ENCODE measurements at places on chromosomes 5 and 9.

GRCh38 chr5:119319401-119319800 lies 36.4 kb upstream of the TNFAIP8 start:
- no peak for DNase-seq

- peak; percentile 11 for DNase-seq
Measured at GRCh38 chr9:126411225-126411947, 84.8 kb downstream of the MVB12B start.

DNA sequence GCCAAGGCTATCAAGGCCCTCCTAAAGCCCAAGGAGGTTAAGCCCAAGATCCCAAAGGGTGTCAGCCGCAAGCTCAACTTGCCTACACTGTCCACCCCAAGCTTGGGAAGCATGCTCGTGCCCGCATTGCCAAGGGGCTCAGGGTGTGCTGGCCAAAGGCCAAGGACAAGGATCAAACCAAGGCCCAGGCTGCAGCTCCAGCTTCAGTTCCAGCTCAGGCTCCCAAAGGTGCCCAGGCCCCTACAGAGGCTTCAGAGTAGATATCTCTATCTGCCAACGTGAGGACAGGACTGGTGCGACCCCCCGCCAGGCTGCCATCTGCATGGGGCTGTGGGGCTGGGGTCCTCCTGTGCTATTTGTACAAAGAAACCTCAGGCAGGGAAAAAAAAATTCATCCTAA lies 3.3 kb downstream of the HOMER1 start:
- DNase-seq = no peak

- DNase-seq = no peak
Measured at GRCh38 chr9:131397100-131397790, 3.4 kb downstream of the PRRC2B start.

GRCh38 chr9:104779946-104780535 lies 16.1 kb downstream of the NIPSNAP3B start:
- DNase-seq = no peak

DNA sequence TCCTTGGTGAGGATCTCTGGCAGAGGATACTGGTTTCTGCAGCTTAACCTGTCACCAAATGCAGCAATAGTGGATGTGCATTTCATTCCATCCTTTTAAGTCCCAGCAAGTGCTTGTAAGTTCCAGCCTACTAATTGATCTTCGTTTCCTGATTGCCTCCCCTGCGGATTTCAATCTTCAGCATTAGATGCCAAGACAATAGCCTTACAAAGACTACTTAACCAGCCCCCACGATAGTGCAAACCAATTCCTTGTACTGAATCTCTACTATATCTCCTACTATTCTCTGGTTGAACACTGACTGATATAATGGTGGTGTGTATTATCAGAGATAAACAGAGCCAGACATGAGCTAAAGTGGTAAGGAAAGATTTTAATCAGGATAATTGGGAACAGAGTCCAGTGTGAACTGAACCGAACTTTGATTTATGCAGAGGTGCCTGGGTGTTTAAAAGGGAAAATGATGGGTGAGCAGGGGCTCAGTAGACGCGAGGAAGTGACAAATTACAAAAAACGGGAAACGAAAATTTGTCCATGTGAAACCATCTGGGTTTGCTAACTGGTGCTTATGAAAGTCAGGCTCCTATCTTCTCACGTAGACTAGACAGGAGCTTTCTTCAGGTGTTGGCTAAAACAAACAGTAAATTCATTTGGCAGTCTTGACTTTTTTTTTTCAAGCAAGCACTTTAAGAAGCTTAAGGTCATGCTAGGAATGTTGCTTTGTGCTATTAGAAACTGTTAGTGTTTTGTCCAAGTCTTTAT lies 106.9 kb upstream of the ST8SIA4 start:
- DNase-seq = no peak

GRCh38 chr5:139747583-139748504 lies 47.8 kb upstream of the PSD2 start:
- DNase-seq = no peak

DNA sequence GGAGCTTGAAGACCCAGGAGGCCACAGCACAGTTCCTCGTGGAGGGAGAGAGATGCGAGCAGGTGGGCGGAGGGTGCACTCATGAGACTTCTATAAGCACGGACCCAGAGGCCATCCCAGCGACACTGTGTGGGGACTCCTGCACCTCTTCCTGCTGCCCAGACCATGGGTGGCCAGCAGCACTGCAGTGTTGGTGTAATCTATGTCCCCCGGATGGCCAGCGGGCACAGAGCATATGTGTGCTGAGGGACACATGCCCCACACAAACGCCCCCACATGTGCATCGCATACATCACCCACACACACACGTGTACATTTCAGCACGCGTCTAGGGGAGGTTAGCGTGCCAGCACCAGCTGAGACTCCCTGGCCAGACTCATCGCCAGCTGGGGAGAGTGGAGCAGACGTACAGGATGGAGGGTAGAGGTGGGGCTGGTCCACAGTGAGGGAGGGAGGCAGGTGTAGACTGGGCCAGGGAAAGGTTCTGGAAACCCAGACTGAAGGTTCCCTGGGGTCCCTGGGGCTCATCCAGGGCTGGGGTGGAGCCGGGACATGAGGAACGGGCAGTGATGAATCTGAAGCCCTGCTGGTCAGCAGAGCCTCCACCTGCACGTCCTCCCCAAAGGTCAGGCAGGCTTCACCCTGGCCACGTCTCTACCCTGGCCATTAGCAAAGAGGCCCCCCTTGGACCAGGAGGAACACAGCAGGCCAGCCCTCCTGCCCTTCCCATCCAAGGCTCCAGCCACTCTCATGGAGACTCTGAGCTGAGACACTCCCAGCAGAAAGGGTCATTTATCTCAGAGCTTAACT lies 27.6 kb downstream of the ADAMTS2 start:
- DNase-seq = no peak

DNA sequence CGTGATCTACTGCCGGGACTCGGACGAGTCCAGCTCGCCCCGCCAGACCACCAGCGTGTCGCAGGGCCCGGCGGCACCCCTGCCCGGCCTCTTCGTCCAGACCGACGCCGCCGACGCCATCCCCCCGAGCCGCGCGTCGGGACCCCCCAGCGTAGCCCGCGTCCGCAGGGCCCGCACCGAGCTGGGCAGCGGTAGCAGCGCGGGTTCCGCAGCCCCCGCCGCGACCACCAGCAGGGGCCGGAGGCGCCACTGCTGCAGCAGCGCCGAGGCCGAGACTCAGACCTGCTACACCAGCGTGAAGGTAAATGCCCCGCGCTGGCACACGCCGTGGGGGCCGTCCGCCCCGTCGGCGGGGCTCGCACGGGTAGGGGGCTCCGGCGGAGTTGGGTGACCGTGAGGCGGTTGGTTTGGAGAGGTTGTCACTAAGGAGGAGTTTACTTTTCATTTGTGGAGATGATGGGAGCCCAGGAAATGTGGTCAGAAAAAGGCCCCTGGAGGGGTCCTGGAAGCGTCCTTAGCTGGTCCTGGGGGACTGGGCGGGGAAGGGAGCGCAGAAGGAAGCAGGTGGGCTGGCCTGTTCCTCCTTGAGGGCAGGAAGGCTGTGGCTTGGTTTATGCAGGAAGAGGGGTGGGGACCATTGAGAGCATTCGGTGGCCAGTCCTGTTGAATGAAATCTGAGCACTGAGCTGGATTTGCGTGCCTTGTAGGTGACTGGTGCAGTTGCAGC lies 647 bp downstream of the PDE8B start:
- no peak for DNase-seq

DNA sequence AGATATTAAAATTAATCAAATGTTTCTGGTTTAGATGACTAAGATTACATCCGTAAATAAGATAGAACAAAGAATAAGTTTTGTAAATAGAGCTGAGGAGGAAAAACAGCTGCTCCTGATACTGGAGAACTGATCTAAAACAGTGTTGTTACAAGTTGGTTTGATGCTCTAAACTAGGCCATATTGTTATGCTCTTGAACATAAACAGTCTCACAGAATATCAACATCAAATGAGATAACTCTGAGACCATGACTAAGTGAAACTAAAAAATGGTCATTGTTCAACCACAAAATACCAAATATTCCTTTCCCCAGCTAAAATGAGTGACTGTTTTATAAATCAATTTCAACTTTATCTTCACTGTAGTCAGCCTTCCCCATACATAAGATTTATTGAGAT lies 16.5 kb upstream of the SRFBP1 start:
- DNase-seq = no peak

GRCh38 chr5:138986186-138986800 lies 111.2 kb upstream of the LRRTM2 start:
- no peak for DNase-seq

- DNase-seq = no peak
Measured at GRCh38 chr5:124460642-124461041, 285.8 kb downstream of the ZNF608 start.

GRCh38 chr9:80841888-80842287 lies 847.5 kb downstream of the TLE1 start:
- no peak for DNase-seq

DNA sequence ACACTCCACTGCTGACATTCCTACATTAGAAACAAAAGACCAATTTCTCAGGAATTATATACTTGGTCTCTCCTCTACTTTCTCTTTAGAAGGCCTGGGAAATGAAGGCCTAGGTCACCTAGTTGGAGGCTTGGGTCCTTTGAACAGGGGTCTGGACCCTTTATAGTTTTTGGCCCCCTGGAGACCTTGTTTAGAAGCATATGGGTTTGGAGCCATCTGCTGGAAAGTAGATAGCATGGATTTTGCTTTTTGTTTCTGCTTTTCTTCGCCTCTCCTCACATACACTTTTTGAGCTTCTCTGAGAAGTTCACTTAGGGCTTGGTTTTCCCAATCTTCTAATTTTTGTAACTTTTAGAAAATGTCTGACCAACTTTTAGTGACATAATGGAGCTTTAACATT lies 67.1 kb upstream of the CDK20 start:
- DNase-seq = no peak

DNA sequence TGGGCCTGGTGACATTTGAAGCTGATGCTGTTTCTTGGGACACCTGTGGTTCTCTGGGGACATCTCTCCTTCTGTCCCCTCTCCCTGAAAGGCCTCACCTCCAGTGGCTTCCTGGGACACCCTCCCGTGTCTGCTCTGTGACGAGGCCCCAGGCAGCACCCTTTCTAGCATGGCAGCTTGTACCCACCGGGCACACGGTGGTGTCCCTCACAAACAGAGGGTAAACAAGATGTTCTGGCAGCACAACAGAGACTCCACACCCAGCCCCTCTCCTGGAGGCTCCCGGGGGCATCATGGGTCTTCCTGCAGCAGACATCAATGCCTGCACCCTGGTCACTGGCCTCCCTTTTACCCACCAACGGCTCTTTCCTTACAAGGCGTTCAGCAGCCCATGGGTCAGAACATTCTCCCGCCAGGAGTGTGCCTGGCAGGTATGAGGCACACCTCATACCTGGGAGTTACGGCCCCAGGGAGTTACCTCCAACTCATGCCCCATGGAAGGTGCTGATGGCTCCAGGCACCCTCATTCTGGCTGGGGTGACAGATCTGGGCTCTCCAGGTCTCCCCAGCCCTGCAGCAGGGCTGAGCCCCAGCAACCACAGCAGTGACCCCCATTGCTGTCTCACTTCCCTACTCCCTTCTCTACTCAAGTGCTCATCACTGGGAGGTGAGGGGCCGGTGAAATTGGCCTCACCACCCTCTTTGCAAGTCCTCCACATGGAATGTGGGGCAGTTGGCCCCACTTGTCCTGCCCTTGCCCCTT lies 51.1 kb downstream of the BARX1 start:
- no peak for DNase-seq

- DNase-seq = no peak
Measured at GRCh38 chr5:128629157-128629556, 91.1 kb upstream of the FBN2 start.

GRCh38 chr9:115229496-115229895 lies 111.5 kb upstream of the TNC start:
- no peak for DNase-seq

DNA sequence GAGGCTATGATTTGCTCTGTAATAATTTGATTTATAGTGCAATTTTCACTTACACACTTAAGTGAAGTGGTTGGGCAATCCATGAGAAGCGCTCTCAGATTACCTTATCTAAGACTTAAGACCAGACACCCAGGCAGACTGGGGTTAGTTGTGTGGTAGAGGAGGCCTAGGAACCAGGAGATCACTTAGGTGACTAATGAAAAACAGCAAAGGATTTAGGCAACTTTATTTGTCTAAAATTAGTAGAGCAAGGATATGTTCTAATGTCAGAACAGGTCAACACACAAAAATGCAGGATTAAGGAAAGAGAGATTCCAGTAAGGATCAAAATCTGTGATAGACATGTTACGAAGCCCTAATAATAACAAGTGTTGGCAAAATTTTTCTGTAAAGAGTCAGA lies 913.8 kb downstream of the TLE1 start:
- DNase-seq = no peak

DNA sequence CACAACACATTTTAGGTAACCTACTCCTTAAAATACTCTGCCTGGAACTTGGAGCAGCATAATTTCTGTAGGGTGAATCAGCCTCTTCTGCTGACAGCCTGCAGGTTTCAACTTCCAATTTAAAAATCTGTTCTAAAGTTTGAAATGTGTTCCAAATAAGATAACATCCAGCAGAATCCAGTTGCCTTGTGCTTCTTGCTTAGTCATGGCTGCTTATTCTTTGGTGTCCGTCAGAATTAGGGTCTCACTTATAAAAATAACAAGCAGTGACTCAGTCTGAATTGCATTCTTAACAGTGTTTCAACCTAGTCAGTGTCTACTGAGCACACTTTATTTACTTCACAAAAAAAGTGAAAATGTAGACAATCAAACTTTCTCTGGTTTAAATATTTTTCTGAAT lies 3.7 kb downstream of the CDH6 start:
- no peak for DNase-seq

GRCh38 chr9:129442803-129443511 lies 177.9 kb downstream of the C9orf50 start:
- DNase-seq = no peak

DNA sequence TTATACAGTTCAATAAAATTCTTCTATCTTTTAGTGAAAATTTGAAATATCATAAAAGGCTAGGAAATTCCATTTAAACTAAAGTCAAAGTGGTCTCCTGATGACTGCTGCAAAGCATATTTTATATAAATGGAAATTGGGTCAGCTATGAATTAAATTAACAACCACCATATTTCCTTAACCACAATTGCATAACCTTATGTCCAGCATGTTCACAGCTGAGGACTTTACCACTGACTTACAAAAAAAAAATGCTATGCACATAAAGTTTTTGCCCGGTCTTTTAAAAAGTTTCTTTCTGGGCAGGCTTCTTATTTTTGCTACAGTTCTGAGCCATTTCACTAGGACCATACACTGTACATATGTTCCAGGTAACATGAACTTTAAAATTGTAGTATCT lies 208.6 kb upstream of the RGMB start:
- no peak for DNase-seq

GRCh38 chr5:92371889-92372235 lies 988.7 kb upstream of the ARRDC3 start:
- no peak for DNase-seq

- no peak for DNase-seq
Measured at GRCh38 chr5:63101870-63102269, 523.3 kb downstream of the LRRC70 start.

DNA sequence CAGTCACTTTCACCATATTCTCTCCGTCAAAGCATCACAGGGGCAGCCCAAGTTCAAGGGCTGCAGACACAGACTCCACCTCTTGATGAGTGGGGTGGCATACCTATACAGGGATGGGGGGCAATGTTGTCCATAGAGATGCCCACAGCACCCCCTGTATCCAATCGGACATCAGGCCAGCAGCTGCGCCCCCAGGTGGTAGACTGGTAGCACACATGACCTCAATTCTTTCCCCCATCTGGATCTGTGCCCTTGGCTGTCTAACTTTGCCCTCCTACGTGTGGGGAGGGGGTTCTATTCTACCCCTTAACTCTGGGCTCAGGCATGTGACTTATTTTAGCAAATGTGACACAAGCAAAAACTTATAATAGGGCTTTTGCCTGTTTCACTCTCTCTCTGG lies 84.0 kb upstream of the SLC25A48 start:
- no peak for DNase-seq
